Aorta (tissue), 5 donors: ENCODE measurements at places on chromosomes 7 and 10. TPM values are rescaled to one million over a fixed set of nuclear protein-coding genes. Genes with fewer than 3 reads are reported as not detected.
A peak's percentile ranks its signal among the peaks of the same experiment; 100 is the strongest.

DNA sequence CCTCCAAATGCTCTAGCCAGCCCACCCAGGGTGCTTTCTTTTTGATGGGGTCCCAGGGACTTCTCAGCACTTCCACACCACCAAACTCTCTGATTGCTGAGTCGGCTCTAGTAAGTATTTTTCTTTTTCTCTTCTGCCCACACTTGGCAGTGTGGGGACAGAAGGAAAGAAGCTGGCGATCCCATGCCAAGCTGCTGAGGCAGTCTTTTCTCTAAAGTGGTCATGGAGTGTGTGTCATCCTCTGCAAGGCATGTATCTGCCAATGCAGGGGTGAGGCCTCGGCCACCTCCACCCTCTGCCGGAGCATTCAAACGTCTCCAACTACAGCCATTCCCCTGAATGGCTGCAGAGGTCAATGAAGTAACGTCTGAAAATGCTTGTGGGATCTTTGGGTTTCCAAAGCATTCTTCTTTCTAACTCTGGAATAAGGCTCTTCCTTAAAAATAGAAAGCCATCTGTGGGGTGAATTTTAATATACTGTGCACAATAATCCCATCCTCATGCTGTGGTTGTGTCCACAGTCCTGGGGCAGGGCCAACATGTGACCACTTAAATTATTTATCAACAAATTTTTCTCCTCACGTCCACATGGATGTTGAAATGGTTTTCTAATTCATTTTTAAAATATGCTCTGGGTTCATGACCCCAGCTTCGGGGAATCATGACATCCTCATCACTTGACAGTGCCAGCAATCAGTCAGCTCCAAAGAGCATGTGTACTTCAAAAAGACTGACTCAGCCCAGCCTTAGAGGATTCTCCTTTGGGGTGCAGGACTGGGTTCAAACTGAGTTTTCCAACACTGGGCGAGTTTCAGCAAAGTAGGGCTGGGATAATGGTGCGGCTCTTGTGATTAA, 171.3 kb upstream of the ITGB1 start:
- peak; percentile 71 for DNase-seq

Gene NUTM2D
- 2.7 TPM for total RNA-seq

- no peak for DNase-seq
These were observed 950.2 kb downstream of the GATA3 start for GRCh38 chr10:9004736-9005135.

GRCh38 chr7:75572396-75572795, 80.3 kb downstream of the SPDYE5 start:
- DNase-seq = no peak

DNA sequence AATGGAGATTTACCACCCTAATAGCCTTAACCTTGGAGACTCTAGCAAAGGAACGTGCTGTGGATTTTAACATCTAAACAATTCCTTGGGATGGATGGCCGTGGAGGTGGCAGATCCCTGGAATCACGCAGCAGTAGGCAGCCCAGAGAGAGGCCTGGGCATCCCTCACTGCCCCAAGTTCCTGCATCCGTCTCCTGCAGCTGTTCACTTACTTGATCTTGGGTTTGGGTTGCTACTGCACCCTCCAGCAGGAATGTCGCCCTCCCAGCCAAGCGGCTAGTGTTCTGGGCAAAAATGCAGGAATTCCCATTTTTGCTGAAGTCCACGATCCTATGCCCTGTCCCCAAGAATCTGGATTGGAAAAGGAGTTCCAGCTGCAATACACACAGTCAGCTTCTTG, 166.7 kb upstream of the SH2B2 start:
- peak; percentile 41 for DNase-seq

- DNase-seq = no peak
These were observed 164.4 kb downstream of the ARL4A start for GRCh38 chr7:12851841-12852240.

- DNase-seq = no peak
These were observed 171.5 kb upstream of the ADCY1 start for GRCh38 chr7:45402480-45403218.

- DNase-seq = no peak
These were observed 6.5 kb downstream of the MNX1 start for GRCh38 chr7:157003756-157004520.

Gene LRRC4
- 11.2 TPM for total RNA-seq

Gene FAM25G
- not detected for total RNA-seq

GRCh38 chr10:106479636-106480035, 684.9 kb downstream of the SORCS1 start:
- no peak for DNase-seq

DNA sequence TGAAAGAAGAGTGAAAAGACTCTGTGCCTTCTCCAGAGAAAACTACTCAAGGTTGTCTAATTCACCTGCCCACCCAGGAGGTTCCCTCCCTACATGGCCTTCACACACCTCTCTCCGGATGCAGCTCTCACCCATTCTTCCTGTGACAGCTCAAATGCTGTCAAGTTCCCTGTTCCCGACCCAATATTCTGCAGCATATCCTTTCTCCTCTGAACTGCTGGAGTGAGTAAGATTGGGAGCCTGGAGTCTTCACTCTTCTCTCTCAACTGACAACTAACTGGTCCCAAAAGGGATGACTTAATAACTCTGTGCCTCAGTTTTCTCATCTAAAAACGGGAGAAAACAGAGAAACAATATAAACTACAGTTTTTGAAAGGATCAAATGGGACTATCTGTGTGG, 5.1 kb downstream of the TMEM26 start:
- DNase-seq = no peak

DNA sequence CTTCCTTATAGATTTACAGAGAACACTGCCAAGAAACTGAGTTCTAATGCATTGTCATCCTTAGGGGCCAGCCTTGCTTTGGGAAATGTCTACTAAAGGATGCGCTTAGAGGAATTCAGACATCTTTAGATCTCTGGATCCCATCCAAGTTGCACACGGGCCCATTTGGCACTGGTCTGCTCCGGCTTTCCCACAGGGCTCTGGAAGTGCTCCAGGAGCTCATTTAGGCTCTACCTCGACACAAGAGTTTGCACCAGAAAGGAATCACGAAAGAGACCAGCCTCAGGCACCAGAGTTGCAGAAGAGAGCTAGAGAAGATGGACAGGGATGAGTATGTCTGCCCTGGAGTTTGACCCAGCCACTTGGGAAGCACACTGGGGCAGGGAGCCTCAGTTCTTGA, 150.1 kb upstream of the TMEM72 start:
- no peak for DNase-seq

DNA sequence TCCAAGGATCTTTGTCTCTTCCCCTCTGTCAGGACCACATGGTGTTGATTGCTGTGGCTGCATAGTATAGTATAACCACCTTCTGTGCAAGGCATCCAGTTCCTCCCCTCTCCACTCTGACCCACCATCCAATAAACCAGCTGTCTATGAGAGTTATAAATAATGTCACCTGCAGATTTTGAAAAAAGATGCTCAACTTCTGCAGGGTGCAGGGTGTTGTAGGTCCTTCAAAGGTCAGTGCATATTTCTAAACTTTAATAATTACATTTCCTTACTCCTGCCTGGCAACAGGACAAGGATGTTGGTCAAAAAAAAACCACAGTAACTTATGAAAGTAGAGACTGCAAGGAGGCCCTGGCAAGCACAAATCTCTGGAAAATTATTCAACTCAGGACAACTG, 166.2 kb downstream of the PKD1L1 start:
- DNase-seq = no peak

DNA sequence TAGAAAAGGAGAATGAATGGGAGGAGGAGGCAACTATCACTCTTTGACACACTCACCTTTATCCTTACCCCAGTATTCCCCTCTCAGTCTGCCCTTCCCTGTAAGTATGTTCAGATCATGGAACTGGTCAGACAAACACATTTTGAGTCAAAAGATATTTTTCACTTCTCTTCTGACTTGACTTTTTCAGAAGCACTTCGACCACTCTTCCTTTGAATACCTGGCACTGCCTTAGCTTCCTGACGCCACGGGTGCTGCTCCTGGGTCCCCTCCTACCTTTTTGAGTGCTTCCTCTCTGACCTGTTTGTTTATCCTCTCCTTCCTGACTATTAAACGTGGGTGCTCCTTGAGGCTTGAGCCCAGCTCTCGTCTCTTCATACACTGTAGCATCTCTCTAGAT, 19.8 kb upstream of the C10orf67 start:
- DNase-seq = no peak

Gene ABLIM1
- 117 TPM for total RNA-seq

DNA sequence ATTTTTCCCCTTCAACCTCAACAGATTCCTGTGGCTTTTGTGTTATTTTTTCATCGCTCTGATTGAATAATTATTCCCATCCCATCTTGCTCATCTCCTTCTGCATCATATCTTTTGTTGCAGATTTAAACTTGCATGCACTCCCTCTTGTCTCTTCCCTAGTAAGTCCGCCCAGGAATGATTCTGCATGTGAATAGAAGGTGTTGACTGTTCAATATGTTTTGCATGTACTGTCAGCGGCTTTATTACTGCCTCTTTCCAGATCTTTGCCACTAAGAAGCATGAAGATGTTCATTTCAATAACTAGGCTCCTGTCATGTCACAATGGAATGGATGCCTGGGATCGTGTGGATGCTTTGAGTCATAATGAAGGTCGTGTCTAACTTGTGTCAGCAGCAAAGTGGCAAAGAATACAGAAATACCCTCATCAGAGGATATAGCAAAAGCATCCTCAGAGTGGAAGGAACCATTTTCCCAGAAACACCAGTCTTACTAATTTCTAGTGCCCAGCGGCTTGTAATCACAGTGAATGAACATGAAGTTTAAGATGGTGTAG, 62.6 kb upstream of the SEM1 start:
- DNase-seq = no peak

Gene ZNF248
- 21.1 TPM for total RNA-seq

DNA sequence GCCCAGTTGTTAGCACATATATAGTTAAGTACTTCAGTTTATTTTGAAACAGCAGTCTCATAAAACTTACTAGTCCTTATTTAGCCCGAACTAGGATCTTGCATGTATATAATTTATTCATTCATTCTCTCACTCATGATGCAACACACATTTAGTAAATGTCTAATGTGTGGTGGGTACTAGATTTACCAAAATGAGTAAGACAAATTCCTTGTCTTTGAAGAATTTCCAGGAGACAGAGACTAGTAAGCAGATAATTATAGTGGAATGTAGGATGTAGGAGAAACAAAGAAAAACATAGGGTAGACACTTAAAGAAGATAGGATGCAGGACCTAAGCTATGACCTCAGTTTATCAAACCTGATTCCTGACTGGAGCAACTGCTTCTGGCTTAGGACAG, 120.2 kb upstream of the AMPH start:
- no peak for DNase-seq

DNA sequence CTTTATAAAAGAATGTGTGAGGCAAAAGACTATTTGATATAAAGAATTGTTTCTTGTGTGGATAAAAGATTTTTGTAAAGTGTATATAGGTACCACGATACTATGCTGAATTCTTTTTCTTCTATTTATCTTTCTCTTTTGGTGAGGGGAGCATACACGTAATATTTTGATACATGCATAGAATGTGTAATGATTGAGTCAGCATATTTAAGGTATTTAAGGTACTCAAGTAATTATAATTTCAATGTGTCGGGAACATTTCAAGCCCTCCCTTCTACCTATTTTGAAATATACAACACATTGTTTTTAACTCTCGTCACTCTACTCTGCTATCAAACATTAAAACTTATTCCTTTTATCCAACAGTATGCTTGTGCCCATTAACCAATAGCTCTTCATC, 1221.6 kb upstream of the PHF14 start:
- DNase-seq = no peak

Gene PLAC9
- 37.7 TPM for total RNA-seq

DNA sequence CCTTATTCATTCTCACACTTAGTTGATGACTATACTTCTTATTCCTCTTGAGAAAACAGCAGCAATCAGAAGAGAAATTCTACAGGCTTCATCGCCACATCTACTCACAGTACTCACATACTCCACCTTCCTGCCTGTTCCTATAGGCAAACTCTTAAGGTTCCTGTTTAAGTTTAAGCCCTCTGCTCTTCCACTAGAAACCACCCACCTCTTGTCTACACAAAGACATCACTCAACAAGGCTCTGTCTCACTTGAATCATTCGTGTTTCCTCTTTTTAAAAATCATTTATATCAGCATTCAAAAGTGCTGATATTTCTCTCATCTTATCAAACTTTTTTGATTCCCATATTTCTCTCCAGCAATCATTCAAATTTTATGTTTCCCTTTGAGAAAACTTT, 85.5 kb upstream of the ADO start:
- no peak for DNase-seq

Gene DLG5
- 70.6 TPM for total RNA-seq

GRCh38 chr10:78929541-78929940, 139.2 kb upstream of the ZMIZ1 start:
- no peak for DNase-seq

DNA sequence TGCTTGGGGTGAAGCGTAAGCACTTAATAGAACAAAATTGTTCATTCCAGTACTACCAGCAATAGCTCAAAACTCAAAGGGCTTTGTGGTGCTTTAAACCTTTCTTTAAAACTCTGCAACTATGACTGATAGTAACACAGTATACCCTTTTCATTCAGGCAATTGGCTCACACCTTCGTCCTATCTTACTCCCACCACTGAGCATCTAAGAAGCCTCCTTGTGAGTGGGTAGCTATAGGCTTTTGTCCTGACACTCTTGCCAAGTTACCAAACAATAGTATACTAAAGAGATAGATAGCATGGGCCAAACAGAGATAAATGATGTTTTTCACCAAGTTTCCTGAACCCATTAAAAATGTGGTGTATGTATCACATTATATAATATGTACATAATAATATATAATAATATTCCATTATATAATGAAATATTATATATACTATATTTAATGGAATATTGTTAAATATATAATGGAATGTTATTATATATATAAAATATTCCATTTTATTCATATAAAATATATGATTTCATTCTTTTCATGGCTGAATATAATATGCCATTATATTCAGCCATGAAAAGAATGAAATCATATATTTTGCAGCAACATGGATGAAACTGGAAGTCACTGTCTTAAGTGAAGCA, 96.2 kb downstream of the TES start:
- no peak for DNase-seq

Gene PDE1C
- total RNA-seq = 7.1 TPM

- no peak for DNase-seq
These were observed 80.8 kb downstream of the SEC23IP start for GRCh38 chr10:119973281-119973680.

- DNase-seq = no peak
These were observed 97.9 kb downstream of the GAD2 start for GRCh38 chr10:26314265-26315013.

Gene STAG3
- 0.96 TPM for total RNA-seq

Gene VENTX
- 4.0 TPM for total RNA-seq

- DNase-seq = no peak
These were observed 45.4 kb downstream of the CPVL start for GRCh38 chr7:29100924-29101323.

DNA sequence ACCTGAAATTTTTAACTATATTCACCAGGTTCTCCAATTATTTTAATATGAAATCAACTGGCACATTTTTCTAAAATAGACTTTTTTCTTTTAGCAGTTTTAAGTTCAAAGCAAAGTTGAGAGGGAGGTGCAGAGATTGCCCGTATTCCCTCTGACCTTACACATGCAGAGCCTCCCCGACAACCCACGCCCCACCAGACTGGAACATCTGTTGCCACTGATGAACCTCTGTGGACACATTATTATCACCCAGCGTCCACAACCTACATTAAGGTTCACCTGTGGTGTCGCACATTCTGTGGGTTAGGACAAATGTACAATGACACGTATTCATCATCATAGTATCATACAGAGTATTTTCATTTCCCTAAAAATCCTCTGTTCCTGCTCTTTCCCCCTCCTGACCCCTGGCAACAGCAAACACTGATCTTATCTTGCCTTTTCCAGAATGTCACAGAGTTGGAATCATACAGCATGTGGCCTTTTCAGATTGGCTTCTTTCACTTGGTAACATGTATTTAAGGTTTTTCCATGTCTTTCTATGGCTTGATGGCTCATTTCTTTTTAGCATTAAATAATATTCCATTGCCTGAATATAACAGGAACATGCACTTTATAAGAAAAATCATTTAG, 37.1 kb downstream of the COBL start:
- no peak for DNase-seq
